ENCODE measurements at places on chromosomes 12 and 14. TPM values are rescaled to one million over a fixed set of nuclear protein-coding genes. Genes with fewer than 3 reads are reported as not detected.

The ITGA7 gene
- total RNA-seq: 2.8 TPM

The ALG10B gene
- total RNA-seq: 3.7 TPM

The SLCO1B1 gene
- total RNA-seq: not detected

The ATF1 gene
- 62.1 TPM for total RNA-seq

The OASL gene
- 6.3 TPM for total RNA-seq

The PPP4R4 gene
- total RNA-seq: 0.24 TPM

The VSX2 gene
- 0.05 TPM for total RNA-seq

- DNase-seq: no peak
- H3K36me3 ChIP-seq: no peaks in the 10 kb centered on the region
- H3K27ac ChIP-seq: no peak overlapping the region
- no peak overlapping the region for H3K4me3 ChIP-seq
- no peaks in the 10 kb centered on the region for H3K4me1 ChIP-seq
These were observed 604.0 kb downstream of the NOVA1 start for GRCh38 chr14:25993830-25994229.

DNA sequence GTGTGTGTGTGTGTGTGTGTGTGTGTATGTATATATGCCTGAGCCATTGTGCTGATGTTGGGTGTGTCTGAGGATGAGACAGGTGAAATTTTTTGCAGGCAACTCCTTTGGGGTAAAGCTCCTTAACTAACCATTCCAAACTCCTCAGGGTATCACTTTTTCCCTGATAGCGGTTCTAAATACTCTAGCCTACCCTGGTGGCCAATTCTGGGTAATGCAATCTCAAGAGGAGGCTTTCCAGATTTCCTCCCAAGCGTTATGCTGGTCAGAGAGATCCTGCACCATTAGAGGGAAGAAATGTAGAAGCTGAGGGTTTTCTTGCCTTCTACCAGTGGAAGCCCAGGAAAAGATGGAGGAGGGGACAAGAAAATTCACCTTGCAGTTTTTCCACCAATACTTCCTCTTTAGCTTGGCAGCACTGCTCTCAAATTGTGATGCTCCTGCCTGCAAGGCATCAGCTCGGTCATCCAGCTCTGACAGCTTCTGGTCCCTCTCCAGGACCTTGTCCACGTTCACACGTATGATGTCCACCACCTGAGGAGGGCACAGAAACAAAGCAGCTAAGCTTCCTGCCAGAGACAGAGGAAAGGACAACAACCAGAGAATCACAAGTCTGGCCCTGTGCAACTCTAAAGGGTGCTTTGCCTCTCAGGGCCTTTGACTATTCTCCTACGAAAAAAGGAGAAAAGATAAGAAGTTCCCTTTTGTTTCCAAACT lies 4.9 kb downstream of the VAMP1 start:
- peaks cover 73% of the 10 kb centered on the region for H3K36me3 ChIP-seq
- peak overlapping the region; percentile 49 for H3K27ac ChIP-seq
- peak; percentile 56 for DNase-seq
- H3K27me3 ChIP-seq: no peaks in the 10 kb centered on the region

- DNase-seq: no peak
- H3K27ac ChIP-seq: no peak overlapping the region
- no peaks in the 10 kb centered on the region for H3K27me3 ChIP-seq
- no peaks in the 10 kb centered on the region for H3K4me1 ChIP-seq
These were observed 88.7 kb downstream of the APAF1 start for GRCh38 chr12:98733667-98734350.

DNA sequence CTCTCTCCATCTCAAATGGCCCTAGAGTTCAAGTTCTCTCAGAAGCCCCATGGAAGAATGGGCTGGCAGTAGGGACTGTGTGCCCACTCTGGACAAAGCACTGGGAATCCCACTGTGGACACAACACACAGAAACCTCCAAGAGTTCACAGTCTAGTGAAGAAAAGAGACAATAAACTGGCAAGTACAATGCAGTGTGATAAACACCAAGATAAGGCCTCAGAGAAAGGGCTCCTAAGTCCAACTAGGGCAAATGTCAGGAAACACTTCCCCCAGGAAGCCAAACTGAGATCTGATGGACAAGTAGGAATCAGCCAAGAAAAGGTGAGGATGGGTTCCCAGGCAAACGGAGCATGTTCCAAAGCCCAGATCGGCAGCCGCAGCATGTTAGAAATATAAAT lies 5.4 kb downstream of the VSIG10 start:
- no peaks in the 10 kb centered on the region for H3K36me3 ChIP-seq
- no peak for DNase-seq
- peaks cover 4% of the 10 kb centered on the region for H3K27me3 ChIP-seq
- H3K4me1 ChIP-seq: peaks cover 3% of the 10 kb centered on the region
- no peak overlapping the region for H3K4me3 ChIP-seq

GRCh38 chr14:82766996-82767395 lies 1233.3 kb upstream of the SEL1L start:
- no peaks in the 10 kb centered on the region for H3K4me1 ChIP-seq
- no peak overlapping the region for H3K27ac ChIP-seq
- H3K36me3 ChIP-seq: no peaks in the 10 kb centered on the region
- no peak for DNase-seq

DNA sequence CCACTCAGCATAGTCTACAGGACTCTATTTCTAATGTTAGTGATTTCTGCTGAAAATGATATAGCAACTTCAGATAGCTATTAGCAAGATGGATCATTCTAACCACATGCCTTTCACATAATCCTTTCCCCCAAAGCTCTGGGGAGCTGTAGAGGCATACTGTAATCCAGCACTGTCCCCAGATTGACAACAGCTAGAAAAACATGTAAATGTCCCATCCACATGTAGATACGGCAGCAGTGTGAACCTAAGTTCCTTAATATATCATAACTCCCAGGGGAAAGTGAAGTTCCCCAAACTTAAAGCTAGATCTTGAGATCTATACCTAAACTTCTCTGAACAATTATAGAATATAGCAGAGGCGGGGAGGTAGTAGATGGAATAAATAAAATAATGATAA lies 14.0 kb downstream of the ZNF664 start:
- DNase-seq: no peak
- no peak overlapping the region for H3K27ac ChIP-seq
- H3K4me3 ChIP-seq: no peak overlapping the region
- H3K4me1 ChIP-seq: no peaks in the 10 kb centered on the region
- H3K27me3 ChIP-seq: no peaks in the 10 kb centered on the region

GRCh38 chr14:68627868-68628604 lies 164.8 kb downstream of the ZFP36L1 start:
- H3K27me3 ChIP-seq: no peaks in the 10 kb centered on the region
- no peaks in the 10 kb centered on the region for H3K4me1 ChIP-seq
- H3K4me3 ChIP-seq: peak overlapping the region; percentile 14
- no peaks in the 10 kb centered on the region for H3K36me3 ChIP-seq
- peak overlapping the region; percentile 48 for H3K27ac ChIP-seq

DNA sequence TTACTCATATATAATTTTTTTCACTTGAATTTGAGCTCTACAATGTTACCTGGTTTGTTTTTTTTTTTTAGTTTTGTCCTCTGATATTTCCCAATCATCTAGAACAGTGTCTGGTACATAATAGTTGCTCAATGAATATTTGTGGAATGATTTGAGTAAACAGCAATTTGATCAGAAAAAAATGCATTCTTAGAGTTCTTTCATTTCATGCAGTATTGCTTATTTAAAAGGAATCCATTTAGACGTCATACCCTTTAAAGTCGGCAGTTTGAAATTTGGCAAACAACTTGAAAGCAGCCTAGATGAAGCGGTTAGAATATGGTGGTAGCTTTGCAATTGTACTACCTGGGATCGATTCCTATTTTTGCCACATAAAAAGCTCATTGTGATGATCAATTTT lies 140.0 kb downstream of the PDE3A start:
- no peaks in the 10 kb centered on the region for H3K4me1 ChIP-seq
- no peak for DNase-seq
- H3K27me3 ChIP-seq: no peaks in the 10 kb centered on the region
- no peaks in the 10 kb centered on the region for H3K36me3 ChIP-seq
- no peak overlapping the region for H3K4me3 ChIP-seq
- H3K27ac ChIP-seq: no peak overlapping the region

DNA sequence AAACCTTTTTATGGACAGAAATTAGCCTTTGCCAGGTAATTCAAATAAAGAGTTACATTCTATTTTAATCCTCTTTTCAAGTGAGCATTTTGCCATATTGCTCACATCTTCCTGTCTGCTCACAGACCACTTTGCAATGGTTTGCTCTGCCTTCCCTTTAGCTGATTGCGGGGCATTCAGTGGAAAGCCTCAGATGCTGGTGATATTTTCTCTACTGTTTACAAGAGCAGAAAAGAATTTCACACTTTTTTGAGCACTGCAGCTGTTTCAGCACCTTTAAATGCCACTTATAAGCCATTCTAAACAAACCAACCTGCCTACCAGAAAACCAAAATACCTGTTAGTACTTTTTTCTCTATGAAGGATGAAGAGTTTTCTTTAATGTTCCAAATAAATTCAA lies 195.7 kb upstream of the LRIG3 start:
- no peak overlapping the region for H3K4me3 ChIP-seq
- H3K27ac ChIP-seq: no peak overlapping the region
- H3K36me3 ChIP-seq: no peaks in the 10 kb centered on the region
- no peak for DNase-seq
- H3K27me3 ChIP-seq: no peaks in the 10 kb centered on the region
- H3K4me1 ChIP-seq: no peaks in the 10 kb centered on the region

- H3K27ac ChIP-seq: no peak overlapping the region
- H3K27me3 ChIP-seq: no peaks in the 10 kb centered on the region
- no peak overlapping the region for H3K4me3 ChIP-seq
- no peaks in the 10 kb centered on the region for H3K4me1 ChIP-seq
These were observed 89.6 kb downstream of the LMNTD1 start for GRCh38 chr12:25463521-25463920.

DNA sequence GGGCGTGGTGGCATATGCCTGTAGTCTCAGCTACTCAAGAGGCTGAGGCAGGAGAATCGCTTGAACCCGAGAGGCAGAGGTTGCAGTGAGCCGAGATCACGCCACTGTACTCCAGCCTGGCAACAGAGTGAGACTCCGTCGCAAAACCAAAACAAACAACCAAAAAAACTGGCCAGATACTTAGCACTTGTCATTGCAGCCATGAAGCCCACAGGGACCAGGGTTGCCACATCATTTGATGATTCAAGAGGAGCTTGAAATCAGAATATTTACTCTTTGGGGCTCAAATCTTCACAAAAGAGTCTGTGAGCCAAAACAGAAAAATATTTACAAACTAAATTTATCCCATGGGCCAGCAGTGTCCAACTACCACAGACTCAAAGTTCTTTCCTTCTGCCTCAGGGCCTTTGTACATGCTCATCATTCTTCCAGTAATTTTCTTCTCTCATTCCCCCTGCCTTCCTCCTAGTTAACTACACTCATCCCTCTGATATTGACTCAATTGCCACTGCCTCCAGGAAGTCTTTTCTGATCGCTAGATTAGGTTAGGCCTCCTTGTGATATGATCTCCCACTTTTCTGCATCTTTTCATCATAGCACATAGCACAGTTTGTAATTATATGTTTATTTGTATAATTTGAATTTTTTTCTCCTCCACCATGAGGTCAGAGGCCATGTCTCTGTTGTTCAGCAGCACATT lies 130.8 kb upstream of the PLEKHG7 start:
- H3K27ac ChIP-seq: no peak overlapping the region
- no peak for DNase-seq
- H3K27me3 ChIP-seq: no peaks in the 10 kb centered on the region
- no peak overlapping the region for H3K4me3 ChIP-seq
- peaks cover 5% of the 10 kb centered on the region for H3K4me1 ChIP-seq

- no peak overlapping the region for H3K27ac ChIP-seq
- peak overlapping the region; percentile 33 for H3K4me3 ChIP-seq
- DNase-seq: no peak
These were observed 3.6 kb downstream of the CFAP73 start for GRCh38 chr12:113152835-113153814.

DNA sequence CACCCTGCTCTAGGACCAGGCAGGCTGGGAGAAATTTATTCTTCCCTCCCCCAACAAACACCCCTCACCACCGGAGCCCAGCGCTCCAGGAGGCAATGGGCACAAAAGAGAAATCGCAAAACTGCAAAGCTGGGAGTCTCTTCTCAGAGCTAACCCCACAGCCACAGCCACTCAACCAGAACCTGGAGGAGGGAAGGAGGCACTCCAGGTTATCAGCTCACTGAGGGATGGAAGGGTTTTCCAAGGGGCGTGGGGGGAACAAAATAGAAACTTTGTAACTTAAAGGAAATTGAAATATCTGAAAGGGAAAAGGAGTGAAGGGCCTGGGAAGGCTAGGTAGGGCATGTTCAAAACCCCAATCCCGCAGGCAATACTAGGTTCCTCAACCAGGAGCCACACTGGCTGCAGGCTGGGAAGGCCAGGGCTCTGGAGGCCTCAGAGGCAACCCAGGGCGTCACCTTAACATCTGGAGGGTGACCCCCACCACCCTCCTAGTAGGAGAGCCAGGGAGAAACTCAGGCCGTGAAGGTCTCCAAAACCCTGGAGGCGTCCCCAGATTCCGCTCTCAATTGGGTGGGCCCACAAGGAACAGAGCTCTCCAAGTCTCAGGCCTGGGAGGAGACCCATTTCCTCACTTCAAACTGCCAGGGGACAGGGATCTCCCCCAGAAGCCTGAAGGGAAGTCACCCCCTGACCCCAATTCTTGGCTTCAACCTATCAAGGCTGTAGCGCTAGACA lies 3.2 kb downstream of the KDM2B start:
- H3K27me3 ChIP-seq: no peaks in the 10 kb centered on the region
- no peak overlapping the region for H3K4me3 ChIP-seq
- peaks cover 24% of the 10 kb centered on the region for H3K36me3 ChIP-seq

- H3K36me3 ChIP-seq: no peaks in the 10 kb centered on the region
- no peak for DNase-seq
- H3K27ac ChIP-seq: no peak overlapping the region
- H3K27me3 ChIP-seq: no peaks in the 10 kb centered on the region
- peaks cover 39% of the 10 kb centered on the region for H3K4me1 ChIP-seq
- no peak overlapping the region for H3K4me3 ChIP-seq
These were observed 196.2 kb downstream of the ZFP36L1 start for GRCh38 chr14:68596701-68597100.

GRCh38 chr12:101076921-101077320 lies 133.1 kb downstream of the SLC5A8 start:
- no peak overlapping the region for H3K27ac ChIP-seq
- no peaks in the 10 kb centered on the region for H3K4me1 ChIP-seq
- H3K4me3 ChIP-seq: no peak overlapping the region

GRCh38 chr12:82040987-82041743 lies 282.0 kb upstream of the PPFIA2 start:
- H3K4me1 ChIP-seq: no peaks in the 10 kb centered on the region
- H3K27me3 ChIP-seq: no peaks in the 10 kb centered on the region
- H3K36me3 ChIP-seq: no peaks in the 10 kb centered on the region
- no peak overlapping the region for H3K4me3 ChIP-seq
- no peak overlapping the region for H3K27ac ChIP-seq

All from thymus (tissue), 14 donors.